ENCODE measurements at places on chromosomes 7 and 10.
A peak's percentile ranks its signal among the peaks of the same experiment; 100 is the strongest.

DNA sequence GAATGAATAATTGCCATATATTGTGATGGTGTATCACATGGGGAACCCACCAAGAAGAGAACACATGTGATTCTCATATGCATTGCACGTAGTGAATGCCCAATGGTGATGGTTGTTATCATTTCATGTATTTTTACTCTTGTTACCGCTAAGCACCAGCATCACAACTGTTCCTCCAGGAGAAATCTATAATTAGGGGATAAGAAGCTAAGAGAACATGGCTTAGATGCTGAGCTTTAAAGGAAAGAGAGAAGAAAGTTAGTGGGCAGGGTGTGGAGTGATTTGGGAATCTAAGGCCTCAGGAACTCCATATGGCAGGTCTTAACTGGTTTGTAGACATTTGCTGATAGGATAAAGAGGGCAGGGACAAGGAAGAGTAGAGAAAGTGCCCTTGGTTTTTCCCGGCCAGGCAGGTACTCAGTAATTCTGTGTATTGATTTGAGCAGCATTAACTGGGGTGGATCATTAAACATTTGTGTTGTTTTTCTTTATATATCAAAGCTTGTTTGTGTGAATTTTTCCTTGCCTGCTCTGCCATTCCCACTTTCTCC lies 145.9 kb downstream of the LRRC4 start:
- peaks cover 32% of the 10 kb centered on the region for H3K36me3 ChIP-seq
- DNase-seq: no peak
- H3K27ac ChIP-seq: peak overlapping the region; percentile 13
- H3K4me3 ChIP-seq: no peak overlapping the region
- no peaks in the 10 kb centered on the region for H3K27me3 ChIP-seq
- H3K4me1 ChIP-seq: peaks cover 63% of the 10 kb centered on the region

DNA sequence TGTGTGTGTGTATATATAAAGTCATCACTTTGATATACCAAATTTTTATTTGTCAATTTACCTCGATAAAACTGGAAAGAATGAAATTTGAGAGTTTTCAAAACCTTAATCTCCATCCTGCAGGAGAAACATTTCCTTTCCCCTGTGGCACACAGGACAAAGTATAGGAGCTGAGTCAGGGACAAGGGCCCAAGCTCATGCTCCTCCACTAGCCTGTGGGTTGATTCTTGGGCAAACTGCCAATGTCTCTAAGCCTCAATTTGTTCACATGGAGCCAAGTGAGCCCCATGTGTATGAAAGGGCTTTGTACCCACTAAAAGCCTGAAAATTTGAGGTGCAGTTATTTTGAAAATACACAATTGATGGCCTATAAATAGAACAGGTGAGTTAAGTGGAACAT lies 60.3 kb upstream of the IL6 start:
- H3K27ac ChIP-seq: no peak overlapping the region
- DNase-seq: no peak
- peaks cover 21% of the 10 kb centered on the region for H3K4me1 ChIP-seq
- H3K27me3 ChIP-seq: peaks cover 6% of the 10 kb centered on the region
- no peak overlapping the region for H3K4me3 ChIP-seq

DNA sequence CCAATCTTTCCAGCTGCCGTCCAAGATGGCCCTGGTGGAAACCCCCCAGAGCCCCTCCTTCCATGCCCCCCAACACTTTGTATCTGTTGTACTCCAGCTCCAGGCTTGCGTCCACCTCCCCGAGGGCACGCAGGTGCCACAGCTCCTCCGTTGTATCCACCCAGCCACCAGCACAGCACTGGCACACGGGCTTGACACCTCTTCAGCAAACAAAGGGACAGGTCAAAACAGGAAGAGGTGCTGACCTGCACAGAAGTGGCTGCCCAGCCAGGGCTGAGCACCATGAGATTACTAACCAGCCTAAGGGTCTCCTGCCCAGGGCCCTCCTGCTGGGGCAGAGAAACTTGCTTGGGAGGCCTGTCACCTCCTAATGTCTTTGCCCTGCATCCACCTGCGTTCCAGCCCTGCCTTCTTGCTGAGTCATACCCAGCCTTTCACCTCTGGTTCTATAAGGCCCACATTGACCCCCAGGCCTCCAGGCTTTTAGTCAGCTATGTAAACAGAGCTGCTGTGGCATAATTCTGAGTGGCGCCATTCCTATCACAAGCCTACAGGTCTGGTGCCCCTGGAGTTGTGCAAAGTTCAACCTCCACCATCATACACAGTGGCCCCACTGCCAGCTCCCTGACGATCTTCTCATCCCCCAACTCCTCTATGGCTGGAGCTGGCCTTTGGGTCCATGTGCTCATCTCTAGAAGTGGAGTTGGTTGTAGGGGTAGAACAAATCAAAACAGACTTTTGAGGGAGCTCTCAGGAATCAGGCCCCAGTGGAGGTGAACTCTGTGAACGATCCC lies 20.9 kb downstream of the SLC29A3 start:
- peaks cover 1% of the 10 kb centered on the region for H3K36me3 ChIP-seq
- peak overlapping the region; percentile 57 for H3K27ac ChIP-seq
- peaks cover 3% of the 10 kb centered on the region for H3K27me3 ChIP-seq
- H3K4me3 ChIP-seq: no peak overlapping the region
- DNase-seq: no peak

DNA sequence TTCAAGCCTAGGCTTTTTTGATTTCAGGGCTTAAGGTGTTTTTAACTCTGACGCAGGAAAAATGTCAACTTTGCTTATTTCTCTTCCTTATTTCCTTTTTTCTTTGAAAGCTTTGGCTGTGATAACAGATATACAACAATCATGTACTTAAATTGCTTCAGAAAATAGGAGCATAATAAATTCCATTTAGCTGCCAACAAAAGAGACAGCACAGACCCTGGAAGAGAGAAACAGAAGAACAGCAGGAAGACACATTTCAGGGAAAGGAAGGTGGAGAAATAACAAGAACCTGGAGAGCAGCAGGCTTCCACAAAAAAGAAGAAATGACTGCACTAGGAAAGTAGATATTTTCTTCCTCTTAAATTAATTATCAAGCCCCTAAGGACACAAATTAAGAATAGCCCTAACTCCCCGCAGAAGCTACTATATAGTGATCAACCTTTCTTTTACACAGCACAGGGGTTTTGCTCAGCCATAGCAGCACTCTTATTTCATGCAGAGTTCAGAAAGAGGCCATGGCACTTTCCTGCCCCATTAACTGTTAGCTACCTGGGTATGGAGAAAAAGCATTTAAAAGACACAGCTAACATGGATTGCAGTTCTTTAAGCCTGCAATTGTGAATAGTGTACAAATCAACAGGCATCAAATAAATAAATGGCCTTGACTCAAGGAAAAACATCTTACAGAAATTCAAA lies 61.5 kb downstream of the IQUB start:
- H3K4me1 ChIP-seq: peaks cover 6% of the 10 kb centered on the region
- peaks cover 1% of the 10 kb centered on the region for H3K27me3 ChIP-seq
- no peak overlapping the region for H3K4me3 ChIP-seq
- DNase-seq: no peak

DNA sequence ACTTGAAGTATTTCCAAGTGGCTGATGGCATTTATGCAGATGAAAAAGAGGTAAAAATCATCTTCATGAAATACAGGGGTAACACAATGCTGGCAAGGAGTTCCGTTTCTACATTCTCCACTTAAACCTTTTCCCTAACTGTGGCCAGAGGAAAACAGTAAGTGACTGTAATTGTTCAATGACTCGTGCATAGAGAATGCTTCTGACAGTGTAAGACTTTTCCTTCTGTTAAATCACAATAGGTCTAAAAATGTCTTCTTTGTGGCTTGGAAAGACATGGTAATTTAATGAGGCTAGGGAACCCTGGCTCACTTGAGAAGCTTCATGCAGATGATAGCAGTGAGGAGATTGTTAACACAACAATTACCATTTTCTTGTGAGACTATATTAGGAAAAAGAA lies 50.3 kb upstream of the RSU1 start:
- no peaks in the 10 kb centered on the region for H3K36me3 ChIP-seq
- H3K27ac ChIP-seq: peak overlapping the region; percentile 58
- H3K4me3 ChIP-seq: no peak overlapping the region
- no peak for DNase-seq

Measured in endothelial cell (in vitro differentiated cells).